ENCODE measurements at places on chromosomes 13 and 19. TPM values are rescaled to one million over a fixed set of nuclear protein-coding genes. Genes with fewer than 3 reads are reported as not detected.

DNA sequence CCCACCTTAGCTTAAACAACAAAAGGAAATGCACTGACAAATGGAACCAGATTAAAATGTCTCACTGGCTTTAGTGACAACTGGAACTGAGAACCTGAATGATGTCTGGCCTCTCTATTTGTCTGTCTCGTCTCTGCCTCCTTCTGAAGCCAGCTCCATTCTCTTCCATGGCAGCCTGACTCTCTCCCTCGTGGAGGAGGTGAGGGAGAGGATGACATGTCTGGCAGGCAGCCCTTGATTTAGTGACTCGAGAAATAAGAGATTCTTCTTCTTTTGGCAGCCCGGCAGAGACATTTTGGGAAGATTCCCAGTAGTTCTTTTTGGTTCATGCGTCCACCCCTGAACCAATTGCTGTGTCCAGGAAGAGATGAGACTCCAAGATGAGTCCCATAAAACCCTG is 131.7 kb downstream of the KLF5 start:
- no peaks in the 10 kb centered on the region for H3K4me1 ChIP-seq
- H3K4me3 ChIP-seq = no peak overlapping the region
- H3K27me3 ChIP-seq = no peaks in the 10 kb centered on the region
- H3K36me3 ChIP-seq = no peaks in the 10 kb centered on the region
- H3K27ac ChIP-seq = no peak overlapping the region
- DNase-seq = no peak

DNA sequence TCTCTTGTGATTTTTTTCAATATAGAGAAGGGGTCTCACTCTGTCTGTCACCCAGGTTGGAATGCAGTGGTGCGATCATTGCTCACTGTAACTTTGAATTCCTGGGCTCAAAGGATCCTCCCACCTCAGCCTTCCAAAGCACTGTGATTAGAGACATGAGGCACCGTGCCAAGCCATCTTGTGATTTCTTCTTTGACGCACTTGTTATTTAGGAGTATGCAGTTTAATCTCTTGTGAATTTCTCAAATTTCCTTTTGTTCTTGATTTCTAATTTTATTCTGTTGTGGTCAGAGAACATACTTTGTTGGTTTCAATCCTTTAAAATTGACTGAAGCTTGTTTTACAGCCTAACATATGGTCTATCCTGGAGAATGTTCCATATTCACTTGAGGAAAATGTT is 14.5 kb downstream of the IPO5 start:
- H3K4me1 ChIP-seq = no peaks in the 10 kb centered on the region
- no peak for DNase-seq
- no peak overlapping the region for H3K4me3 ChIP-seq
- H3K27me3 ChIP-seq = peaks cover 2% of the 10 kb centered on the region

DNA sequence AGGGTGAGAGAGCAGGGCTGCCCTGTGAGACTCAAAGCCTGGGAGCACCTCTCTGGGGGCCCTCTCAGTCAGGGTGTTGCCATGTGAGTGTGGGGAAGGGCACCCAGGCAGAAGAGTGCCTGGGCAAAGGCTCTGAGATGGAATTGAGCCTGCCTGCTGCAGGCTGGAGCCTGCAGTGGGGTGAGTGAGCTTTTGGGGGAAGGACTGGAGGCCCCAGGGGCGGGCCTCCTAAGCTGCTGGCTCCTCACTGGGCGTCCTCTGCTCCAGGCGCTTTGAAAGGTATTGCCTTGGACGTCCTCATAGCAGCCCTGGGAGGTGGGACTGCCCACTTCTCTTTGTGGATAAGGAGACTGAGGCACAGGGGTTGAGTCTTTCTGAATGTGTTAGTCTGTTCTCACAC is 60.3 kb downstream of the ARHGEF7 start:
- no peak overlapping the region for H3K27ac ChIP-seq
- H3K4me1 ChIP-seq = peaks cover 46% of the 10 kb centered on the region
- no peak overlapping the region for H3K4me3 ChIP-seq

The ZNF528 gene
- 8.0 TPM for polyA plus RNA-seq

DNA sequence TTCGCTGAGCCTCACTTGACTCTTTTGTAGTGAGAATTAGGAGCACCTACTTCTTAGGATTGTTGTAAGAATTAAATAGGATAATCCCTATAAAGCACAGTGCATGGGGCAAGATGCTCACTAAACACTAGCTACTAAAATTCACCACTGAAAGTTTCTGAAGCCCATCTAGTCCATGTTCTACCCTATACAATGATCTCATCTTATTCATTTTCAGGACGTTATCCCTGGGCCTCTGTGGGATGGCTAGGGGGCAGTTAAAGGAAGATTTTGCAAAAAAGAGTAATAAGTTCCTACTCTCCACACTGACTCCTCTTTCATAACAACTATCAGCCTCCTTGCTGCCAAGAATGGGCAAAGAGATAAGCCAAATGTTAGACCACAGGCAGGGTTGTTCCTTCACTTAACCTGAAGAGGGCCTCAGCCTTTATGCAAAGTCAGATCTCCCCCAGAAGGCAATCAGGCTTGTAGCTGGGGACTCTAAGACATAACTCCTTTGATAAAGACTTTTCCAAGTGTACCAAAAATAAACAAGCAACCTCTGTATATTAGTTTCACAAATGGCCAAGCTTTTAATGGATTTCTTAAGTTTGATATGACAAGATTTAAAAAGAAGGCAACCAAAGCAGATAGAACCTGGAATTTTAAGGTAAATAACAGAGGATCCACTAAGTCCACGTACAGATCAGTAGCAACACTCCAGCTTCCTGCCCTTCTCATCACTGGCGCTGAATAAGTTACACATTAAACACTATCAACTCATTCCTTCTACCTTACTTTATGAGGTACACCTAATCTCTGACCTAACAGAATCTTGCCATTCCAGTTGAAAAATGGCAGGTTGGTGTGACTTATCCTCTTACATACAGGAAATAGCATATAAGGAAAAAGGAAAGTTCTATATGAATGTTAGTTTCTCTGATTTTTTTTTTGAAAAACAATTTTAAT is 44.4 kb downstream of the ELF1 start:
- H3K4me1 ChIP-seq = peaks cover 86% of the 10 kb centered on the region
- no peaks in the 10 kb centered on the region for H3K27me3 ChIP-seq
- peak overlapping the region; percentile 100 for H3K4me3 ChIP-seq
- DNase-seq = peak; percentile 72

DNA sequence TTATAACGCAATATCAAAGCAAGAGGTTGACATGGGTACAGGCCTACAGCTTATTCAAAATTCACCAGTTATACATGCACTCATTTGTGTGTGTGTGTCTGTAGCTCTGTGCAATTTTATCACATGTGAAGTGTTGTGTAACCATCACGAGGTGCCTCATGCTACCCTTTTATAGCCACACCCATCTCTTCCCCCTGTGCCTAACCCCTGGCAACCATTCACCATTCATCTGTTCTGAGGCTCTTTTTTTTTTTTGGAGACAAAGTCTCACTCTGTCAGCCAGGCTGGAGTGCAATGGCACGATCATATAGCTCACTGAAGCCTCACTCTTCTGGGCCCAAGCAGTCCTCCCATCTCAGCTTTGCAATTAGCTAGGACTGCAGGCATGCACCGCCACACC is 78.4 kb downstream of the DPF1 start:
- no peaks in the 10 kb centered on the region for H3K4me1 ChIP-seq
- no peak for DNase-seq
- no peak overlapping the region for H3K27ac ChIP-seq
- no peaks in the 10 kb centered on the region for H3K36me3 ChIP-seq
- H3K27me3 ChIP-seq = no peaks in the 10 kb centered on the region
- H3K4me3 ChIP-seq = no peak overlapping the region

GRCh38 chr13:46492946-46493345 is 60.0 kb upstream of the LRCH1 start:
- peak; percentile 36 for DNase-seq
- H3K4me3 ChIP-seq = no peak overlapping the region
- H3K36me3 ChIP-seq = no peaks in the 10 kb centered on the region

The RNF113B gene
- not detected for polyA plus RNA-seq

DNA sequence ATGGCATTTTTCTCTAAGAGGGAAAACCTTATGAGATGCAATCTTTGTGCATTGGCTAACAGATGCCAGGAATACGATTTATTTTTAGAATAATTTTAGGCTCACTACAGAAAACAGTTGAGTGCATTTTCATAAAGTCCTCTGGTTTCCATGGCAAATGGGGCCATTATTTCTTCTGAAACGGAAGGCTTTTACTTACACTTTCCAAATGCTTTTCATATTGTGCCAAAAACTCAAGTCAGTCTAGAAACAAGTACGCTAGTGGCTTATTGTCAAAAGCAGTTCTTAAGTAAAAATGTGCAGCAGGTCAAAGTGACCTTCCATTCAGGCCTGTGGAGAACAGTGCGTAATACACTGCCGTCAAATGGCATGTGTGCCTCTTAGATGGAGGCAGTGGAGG is 628.7 kb downstream of the EFNB2 start:
- no peak overlapping the region for H3K27ac ChIP-seq
- no peaks in the 10 kb centered on the region for H3K27me3 ChIP-seq
- H3K4me3 ChIP-seq = no peak overlapping the region

DNA sequence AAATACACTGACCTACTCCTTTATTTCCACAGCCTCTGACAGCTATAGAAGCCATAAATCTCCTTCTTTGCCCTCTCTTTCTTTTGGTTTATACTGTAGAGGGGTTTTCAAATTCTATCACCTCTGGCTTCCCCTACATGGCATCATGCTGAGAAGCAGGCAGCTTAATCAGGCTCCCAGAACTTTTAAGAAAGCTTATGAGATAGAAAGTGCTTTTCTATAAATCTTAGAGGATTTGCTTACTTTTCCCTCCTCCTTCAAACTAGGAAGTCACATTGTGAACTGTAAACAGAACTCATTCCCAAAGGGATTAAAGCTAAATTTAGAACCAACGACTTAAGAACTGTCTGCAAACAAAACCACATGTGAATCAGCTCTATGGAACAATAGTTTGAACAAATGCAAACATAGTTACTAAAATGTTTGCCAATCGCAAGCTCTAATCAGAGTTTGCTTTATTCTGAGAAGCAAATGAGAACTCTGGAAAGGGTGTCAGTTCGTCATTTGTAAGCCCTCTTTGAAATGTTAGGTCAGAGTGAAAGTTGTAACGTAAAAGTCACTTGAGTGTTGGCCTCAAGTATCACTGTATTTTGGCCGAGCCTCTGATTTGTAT is 344.1 kb downstream of the RFC3 start:
- no peaks in the 10 kb centered on the region for H3K36me3 ChIP-seq
- H3K27ac ChIP-seq = no peak overlapping the region
- H3K4me1 ChIP-seq = no peaks in the 10 kb centered on the region
- peaks cover 1% of the 10 kb centered on the region for H3K27me3 ChIP-seq
- H3K4me3 ChIP-seq = no peak overlapping the region
- DNase-seq = no peak

DNA sequence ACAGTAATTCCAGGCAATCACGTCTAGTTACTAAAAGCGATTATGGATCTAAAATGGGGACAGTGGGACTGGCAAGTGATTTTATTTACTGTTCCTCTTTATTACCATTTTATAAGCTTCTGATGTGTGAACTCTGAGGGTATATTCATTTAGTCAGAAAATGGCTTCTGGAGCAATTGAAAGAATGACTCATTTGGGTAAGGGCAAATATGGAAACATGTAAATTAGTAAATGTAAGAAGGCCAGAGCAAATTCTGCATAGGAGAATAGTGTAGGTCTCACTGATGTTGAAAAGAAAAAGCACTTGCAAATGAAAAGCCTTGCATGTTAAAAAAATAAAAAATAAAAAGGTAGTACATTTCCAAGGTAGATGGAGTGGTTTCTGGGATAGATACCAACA is 262.2 kb downstream of the KLF5 start:
- no peak for DNase-seq
- H3K27ac ChIP-seq = no peak overlapping the region
- no peaks in the 10 kb centered on the region for H3K4me1 ChIP-seq

DNA sequence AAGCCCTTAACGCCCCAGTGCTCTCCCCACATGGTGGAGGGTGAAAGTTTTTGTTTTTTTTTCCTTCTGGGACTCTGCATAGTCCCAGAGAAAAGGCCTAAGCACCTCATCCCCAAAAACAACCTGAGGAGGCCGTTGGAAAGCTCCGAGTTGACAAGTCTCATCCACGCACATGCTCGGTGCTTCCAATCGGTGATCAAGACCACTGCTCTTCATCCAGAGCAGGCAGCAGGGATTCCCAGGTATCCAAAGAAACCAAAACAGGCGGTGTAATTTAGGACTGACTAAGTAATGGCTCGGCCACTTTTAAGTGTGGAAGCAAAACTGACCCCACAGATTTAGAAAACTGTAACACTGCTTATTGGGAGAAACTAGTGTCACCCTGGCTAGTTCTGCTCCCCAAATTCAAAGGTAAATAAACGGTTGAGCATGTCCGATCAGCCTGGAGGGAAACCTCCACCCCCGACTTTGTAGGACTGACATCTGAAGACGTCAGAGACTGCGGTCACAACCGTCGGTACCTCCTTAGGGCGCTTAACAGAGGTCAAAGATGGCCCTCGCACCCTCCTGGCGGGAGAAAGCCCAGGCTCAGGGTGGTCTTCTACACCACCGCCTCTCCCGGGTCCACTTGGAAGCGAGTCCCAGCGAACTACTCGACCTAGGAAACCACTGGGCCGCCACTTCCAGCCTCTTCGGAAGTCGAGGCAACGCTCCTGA is 997 bp upstream of the ZNF446 start:
- H3K27me3 ChIP-seq = no peaks in the 10 kb centered on the region
- peaks cover 21% of the 10 kb centered on the region for H3K4me1 ChIP-seq
- H3K36me3 ChIP-seq = peaks cover 16% of the 10 kb centered on the region
- no peak for DNase-seq
- H3K27ac ChIP-seq = peak overlapping the region; percentile 96

DNA sequence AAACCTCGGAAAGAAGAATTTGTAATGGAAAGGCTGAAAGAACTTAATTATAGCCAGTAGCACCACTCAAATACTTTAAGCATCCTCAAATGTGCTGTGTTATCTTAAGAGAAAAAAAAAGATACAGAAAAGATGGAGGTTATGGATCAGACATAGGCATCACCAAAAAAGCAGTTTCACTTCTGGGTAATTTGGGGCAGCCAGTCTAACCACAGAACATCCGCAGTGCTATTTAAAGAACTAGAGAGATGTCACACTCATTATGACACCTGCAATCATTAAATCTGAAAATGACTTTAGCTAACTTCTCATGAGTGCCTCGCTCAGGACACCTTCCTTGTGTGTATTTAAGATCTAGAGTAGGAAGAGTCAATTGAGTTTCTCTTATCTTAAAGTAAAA is 211.8 kb downstream of the RBM26 start:
- H3K4me1 ChIP-seq = peaks cover 7% of the 10 kb centered on the region
- no peaks in the 10 kb centered on the region for H3K36me3 ChIP-seq
- no peaks in the 10 kb centered on the region for H3K27me3 ChIP-seq

The CEACAM3 gene
- not detected for polyA plus RNA-seq

DNA sequence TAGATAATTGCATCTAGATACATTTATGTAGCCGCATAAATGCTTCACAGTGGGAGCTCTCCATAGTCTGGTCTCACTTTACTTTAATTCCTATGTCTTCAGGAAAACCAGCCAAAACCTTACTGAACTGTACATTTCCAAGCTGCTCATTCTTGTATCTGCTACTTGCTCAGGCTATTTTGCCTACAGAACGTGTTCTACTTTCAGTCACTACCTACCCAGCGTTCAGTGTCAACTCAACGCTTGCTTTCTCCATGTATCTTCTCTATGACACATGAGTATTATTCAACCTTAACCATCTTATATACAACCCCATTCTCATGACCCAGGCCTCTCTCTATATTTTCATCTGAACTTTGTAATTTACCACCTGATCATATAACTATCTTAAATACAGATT is 101.9 kb downstream of the KLF12 start:
- no peak overlapping the region for H3K27ac ChIP-seq
- H3K4me3 ChIP-seq = no peak overlapping the region
- H3K4me1 ChIP-seq = peaks cover 16% of the 10 kb centered on the region
- no peaks in the 10 kb centered on the region for H3K36me3 ChIP-seq

The ZFP82 gene
- 5.4 TPM for polyA plus RNA-seq

The N4BP2L2 gene
- polyA plus RNA-seq = 161 TPM

The IGFL2 gene
- polyA plus RNA-seq = 0.36 TPM

GRCh38 chr13:112428704-112429103 is 52.5 kb downstream of the SPACA7 start:
- no peaks in the 10 kb centered on the region for H3K4me1 ChIP-seq
- H3K36me3 ChIP-seq = no peaks in the 10 kb centered on the region
- DNase-seq = no peak
- H3K4me3 ChIP-seq = no peak overlapping the region

Measured in CD4-positive, CD25-positive, alpha-beta regulatory T cell (primary cell).